ENCODE measurements at places on chromosomes 11 and 22.

GRCh38 chr22:39283322-39284141, 35.9 kb downstream of the RPL3 start:
- no peak for DNase-seq

DNA sequence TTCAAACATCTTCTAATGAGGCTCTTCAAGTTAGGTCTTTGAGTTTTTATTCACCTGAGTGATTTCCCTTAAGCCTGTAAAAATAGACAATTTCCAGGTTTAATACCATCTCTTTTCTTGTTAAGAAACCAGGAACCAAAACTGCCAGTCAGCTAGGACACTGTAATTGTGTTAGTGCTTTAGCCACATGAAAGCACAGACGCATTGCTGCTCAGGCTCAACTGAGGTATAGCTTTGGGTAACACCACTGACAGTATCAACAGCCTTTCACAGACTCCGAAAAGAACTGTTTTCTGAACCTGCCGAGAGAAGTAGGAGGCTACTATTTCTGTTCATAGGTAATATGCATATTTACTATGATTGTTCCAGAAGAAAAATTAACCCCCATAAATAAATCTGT, 768.7 kb downstream of the ETS1 start:
- DNase-seq, result no peak

DNA sequence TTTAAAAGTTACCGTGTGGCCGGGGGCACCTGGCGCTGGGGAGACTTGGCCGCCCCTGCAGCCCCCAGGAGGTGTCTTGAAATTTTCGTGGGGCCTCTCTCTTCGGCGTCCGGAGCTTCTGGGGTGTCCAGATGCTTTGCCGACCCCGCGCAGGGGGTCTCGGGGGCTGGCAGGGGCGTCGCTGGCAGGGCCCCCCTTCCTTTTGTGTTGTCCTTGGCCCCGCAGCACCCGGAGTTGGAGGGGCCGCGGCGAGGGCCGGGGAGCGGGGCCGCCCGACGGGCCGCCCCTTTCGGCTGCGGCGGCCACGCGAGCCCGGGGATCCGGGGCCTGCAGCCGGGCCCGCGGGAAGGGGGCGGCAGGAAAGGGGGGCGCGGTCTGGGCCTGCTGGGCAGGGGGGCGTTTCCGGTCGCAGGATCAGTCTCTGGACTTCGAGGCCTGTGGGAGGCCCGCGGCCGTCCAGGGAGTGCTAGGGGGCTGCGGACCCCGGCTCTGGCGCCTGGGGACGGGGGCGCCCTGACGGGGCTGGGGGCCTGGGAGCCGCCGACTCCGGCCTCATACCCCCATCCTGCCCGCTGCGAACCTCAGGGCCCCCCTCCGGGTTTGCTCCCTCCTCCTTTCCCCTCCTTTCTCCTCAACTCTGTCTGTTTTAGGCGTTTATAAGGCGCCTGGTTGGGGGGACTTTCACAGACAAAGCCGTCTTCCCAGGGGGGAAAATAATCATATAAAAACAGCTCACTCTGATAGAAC, 869 bp downstream of the ZC3H7B start:
- no peak for DNase-seq

DNA sequence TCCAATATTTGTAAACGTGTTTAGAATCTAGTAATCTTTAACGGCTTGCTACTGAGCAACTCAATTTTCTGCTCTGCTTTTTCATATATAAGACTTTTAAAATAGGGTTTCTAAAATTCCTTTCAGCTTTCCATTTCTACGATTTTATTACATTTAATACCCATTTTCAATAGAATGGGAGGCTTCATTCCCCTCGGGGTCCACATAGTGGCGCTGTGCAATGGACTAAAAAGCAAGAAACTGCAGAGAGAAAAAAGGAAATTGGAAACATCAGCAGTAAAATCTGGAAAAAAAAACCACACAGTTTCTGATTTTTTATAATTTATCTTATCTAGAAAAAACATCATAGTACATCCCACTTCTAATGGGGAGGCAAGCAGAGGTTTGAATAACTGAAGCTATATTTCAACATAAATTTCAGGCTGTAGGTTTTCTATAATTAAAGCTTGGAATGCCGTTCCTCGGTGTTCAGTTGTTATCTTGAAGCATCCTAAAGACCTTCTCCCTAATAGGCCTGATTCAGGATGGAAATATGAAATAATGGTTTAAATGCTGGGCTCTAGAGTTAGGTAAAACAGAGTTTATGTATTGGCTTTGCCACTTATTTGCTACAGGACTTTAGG, 18.7 kb upstream of the JHY start:
- no peak for DNase-seq

DNA sequence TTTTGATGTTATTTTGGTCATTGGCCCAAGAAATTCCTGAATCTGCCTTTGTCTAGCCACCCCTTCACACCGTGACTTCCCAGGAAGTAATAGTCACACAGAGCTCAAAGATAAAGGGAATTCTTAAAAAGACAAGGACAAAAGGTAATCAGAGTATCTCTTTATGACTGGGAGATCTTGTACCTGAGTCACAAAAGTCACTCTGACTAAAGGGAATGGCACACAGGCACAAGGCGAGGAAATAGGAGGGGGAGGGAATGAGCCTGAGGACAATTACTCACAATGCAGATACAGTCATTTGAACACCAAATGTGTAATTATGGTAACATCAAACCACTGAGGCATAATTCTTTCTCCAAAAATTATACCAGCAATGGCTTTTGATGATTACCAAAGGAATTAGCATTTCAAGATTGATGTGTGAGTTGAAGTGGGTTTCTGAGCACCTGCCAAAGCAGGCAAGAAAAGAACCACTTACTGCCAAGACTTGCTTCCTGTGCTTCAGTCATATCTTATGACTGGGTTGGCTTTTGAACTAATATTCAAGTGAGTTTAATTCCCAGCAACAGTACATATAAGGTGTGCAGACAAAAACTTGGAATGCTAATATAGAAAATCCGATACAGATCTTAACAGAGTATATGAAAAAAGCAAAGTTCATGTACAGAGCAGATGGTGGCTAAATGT, 856.4 kb downstream of the LRRC4C start:
- no peak for DNase-seq

DNA sequence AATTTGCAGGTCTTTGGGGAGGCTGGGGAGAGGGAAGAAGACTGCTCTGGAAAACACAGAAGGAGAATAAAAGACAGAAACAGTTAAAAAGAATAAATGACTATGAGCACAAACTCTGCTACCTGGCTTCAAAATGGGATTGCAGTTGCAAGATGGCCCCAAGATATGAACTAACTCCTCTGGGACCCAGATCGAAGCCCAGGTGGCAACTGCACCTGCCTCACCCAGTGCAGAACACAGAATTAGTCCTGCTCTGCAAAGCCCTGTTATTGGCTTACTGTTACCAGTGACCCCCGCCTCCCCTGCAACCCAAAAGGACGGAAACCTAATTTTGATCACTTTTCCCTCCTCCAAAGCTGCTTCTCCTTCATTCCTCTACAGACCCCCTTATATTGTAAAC, 35.9 kb upstream of the POU2AF1 start:
- no peak for DNase-seq

- DNase-seq, result no peak
Observed at GRCh38 chr11:46176421-46176820, 55.2 kb upstream of the PHF21A start.

DNA sequence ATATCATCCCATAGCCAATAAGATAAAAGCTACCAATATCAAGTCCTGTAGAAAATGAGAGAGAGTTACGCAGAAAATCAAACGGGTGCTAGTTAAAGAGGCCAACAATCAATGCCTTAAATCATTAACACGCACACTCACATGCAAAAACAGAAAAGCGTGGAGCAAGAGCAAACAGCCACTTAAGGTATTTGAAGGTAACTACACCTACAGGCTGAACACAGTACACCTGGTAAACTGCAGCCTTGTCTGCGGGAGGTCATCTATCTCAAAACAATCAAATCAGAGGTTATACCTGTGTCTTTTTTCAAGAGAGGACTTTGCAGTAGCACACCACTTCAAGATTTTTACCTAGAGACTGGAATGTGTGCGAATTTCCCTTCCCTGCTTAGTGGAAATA, 23.6 kb downstream of the SLC35F2 start:
- DNase-seq, result no peak

DNA sequence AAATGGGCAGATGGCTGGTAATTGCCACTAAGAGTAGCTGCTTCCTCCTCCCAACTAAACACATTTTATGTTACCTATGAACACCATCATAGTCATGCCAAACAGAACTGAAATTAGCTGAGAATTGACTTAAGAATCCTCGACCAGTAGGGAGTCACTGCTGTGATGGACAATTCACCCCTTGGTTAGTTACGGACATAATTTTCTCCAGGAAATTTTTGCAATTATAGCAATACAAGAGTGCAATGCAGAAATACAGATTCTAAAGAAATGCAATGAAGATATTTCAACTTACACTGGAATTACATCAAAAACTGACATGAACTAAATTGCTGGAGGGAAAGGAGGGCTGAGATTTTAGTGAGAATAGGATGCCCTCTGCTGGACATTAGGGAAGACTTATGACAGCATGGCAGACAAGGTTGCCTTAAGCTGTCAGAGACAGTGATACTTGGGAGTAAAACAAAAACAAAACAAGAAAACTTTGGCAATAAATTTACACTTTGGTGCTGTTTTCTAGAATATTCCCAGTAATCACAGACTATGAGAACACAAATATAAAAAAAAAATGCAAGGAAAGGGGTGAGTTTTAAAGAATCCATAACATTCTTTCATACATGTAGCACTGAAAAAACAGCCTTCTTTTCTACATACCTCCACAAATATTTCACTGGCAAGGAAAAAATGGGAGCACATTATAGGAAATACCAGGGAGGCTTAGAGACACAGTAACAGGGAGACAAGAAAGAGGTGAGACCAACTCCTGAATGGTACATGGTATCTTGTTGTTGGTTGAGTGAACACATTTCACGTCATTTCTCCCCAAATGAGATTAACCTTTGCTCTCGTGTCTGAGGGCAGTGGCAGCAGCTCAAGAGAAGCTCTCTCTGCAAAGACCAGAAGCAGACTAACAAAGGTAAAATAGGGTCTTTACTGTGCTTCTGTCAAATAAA, 11.2 kb upstream of the PPP2R1B start:
- DNase-seq, result no peak

DNA sequence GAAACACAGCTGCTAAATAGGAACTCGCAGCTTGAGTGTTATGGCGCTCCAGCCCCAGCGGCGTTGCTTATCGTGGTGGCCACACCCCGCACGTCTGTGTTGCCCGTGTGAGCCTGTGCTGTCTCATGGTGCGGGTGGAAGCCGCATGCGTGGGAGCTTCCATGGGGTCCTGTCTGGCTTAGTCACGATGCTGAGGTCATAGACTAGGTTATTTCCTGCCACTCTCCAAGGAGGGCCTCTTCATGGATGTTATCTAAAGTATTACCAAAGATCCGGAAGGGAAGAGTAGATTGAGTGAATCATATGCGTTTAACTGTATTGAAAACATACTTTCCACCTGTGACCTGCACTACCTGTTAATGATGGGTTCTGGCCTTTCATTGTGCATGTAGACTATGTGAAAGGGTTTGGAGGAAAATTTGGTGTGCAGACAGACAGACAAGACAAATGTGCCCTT, 21.7 kb downstream of the CTTN start:
- DNase-seq, result no peak

DNA sequence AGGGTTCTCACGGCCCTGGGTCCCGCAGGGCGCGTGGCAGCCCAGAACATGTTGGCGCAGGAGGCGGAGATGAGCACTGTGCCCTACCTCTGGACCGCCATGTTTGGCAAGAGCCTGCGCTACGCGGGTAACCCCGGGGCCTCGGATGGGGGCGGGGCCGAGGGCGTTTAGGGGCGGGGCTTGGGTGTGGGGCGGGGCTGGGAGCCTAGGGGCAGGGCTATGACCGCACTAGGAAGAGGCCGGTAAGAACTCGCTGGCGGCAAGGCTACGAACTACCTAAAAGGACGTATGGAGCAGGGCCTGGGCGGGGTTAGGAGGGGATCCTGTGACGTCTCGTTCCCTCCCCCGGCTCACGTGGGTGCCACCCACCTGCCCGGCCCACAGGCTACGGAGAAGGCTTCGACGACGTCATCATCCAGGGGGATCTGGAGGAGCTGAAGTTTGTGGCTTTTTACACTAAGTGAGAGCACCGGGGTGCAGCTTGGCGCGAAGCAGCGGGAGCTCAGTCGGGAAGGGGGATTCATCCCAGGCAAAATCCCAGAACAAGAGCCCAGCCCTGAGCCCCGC, 2.8 kb upstream of the LZTR1 start:
- no peak for DNase-seq

- no peak for DNase-seq
Observed at GRCh38 chr11:104926771-104927611, 28.7 kb upstream of the CASP12 start.

- DNase-seq, result no peak
Observed at GRCh38 chr22:18985780-18986179, 49.7 kb upstream of the PRODH start.

- no peak for DNase-seq
Observed at GRCh38 chr11:65427691-65428577, 5.3 kb downstream of the NEAT1 start.

- no peak for DNase-seq
Observed at GRCh38 chr22:50014655-50015401, 2.3 kb upstream of the IL17REL start.

GRCh38 chr11:87295237-87295636, 257.5 kb downstream of the TMEM135 start:
- DNase-seq, result no peak

DNA sequence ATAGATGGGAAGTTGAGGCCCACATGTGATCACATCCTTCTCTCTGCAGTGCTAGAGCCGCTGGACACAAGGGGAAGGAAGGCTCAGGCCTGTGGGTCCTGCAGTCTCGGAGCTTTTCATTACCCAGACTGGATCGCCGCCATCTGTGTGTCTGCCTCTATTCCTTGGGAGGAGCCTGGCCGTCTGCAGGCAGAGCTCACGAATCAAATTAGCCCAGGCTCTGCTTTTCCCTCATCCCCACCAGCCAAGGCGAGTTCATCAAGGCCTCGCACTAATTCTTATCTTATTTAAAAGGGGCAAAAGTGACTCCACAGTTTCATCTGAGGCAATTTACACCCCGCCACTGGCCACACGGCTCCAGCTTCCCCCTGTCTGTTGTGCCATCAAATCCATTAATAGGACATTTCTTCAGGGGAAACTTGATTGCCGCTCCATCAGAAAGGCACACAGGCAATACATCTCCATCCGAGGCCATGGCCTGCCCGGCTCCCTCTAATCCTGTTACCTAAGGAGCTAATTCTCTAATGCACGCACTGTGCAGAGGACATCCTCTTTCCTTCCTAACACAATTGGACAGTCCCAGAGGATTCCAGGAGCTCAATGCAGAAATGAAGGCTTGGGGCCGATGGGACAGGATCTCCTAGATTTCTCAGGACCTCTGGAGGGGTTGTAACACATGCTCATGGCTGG, 3.3 kb upstream of the HTR3A start:
- DNase-seq, result no peak

Measured in stimulated activated CD8-positive, alpha-beta memory T cell treated with anti-CD3 and anti-CD28 coated beads, Interleukin-7, amount 100 ng/mL, for 24 hours (primary cell).